ENCODE measurements at places on chromosomes 6 and 20. TPM values are rescaled to one million over a fixed set of nuclear protein-coding genes. Genes with fewer than 3 reads are reported as not detected.

C6orf58 gene
- total RNA-seq, result 0.25 TPM

TTBK1 gene
- 15.0 TPM for total RNA-seq

ADGRG6 gene
- total RNA-seq, result 19.4 TPM

SAMD10 gene
- total RNA-seq, result 7.6 TPM

ACTL10 gene
- total RNA-seq, result 0.74 TPM

HAO1 gene
- total RNA-seq, result not detected

ZSCAN23 gene
- 10.8 TPM for total RNA-seq

RBPJL gene
- total RNA-seq, result not detected

WFDC5 gene
- not detected for total RNA-seq

IL20RA gene
- 0.25 TPM for total RNA-seq

YTHDF1 gene
- 17.9 TPM for total RNA-seq

ADGRB3 gene
- 110 TPM for total RNA-seq

GPR6 gene
- 0.74 TPM for total RNA-seq

RGS17 gene
- 81.4 TPM for total RNA-seq

FOXS1 gene
- 0.74 TPM for total RNA-seq

GPX5 gene
- not detected for total RNA-seq

MYCT1 gene
- total RNA-seq, result 3.0 TPM

EPB41L1 gene
- 94.7 TPM for total RNA-seq

POU5F1 gene
- total RNA-seq, result not detected

PRPH2 gene
- total RNA-seq, result 3.4 TPM

RAB44 gene
- total RNA-seq, result under 0.01 TPM

NNAT gene
- total RNA-seq, result 345 TPM

C6orf52 gene
- 0.98 TPM for total RNA-seq

ADGB gene
- total RNA-seq, result 0.25 TPM

ETV7 gene
- not detected for total RNA-seq

FAM217B gene
- total RNA-seq, result 24.6 TPM

ECT2L gene
- total RNA-seq, result 0.98 TPM

FAM210B gene
- total RNA-seq, result 14.3 TPM

PI16 gene
- total RNA-seq, result 0.25 TPM

TULP1 gene
- under 0.01 TPM for total RNA-seq

SALL4 gene
- total RNA-seq, result 0.49 TPM

PSORS1C2 gene
- not detected for total RNA-seq

HSF2 gene
- total RNA-seq, result 61.2 TPM

LHFPL5 gene
- total RNA-seq, result 0.98 TPM

PAX1 gene
- total RNA-seq, result not detected

MATN4 gene
- total RNA-seq, result not detected

TRIM15 gene
- total RNA-seq, result not detected

OXT gene
- not detected for total RNA-seq

BCL2L1 gene
- 42.5 TPM for total RNA-seq

NOX3 gene
- not detected for total RNA-seq

LY6G6C gene
- total RNA-seq, result 0.25 TPM

XKR7 gene
- 11.3 TPM for total RNA-seq

PHACTR2 gene
- 17.2 TPM for total RNA-seq

FAM110A gene
- total RNA-seq, result 4.4 TPM

RSPO3 gene
- 34.4 TPM for total RNA-seq

MYLK2 gene
- total RNA-seq, result 1.2 TPM

ZNF76 gene
- total RNA-seq, result 12.0 TPM

TSBP1 gene
- total RNA-seq, result not detected

ANGPT4 gene
- total RNA-seq, result not detected

CDKN1A gene
- total RNA-seq, result 2.2 TPM

CCM2L gene
- total RNA-seq, result 2.2 TPM

PDYN gene
- total RNA-seq, result 4.9 TPM

SLC22A7 gene
- total RNA-seq, result 0.25 TPM

CFB gene
- 0.49 TPM for total RNA-seq

KCNQ5 gene
- 17.2 TPM for total RNA-seq

ADAM33 gene
- total RNA-seq, result 2.0 TPM

MAN1A1 gene
- 18.2 TPM for total RNA-seq

B3GAT2 gene
- 23.4 TPM for total RNA-seq

All from temporal lobe (tissue), 4 donors.